ENCODE measurements at places on chromosomes 11 and 22.

- no peak for DNase-seq
These were observed 1.4 kb downstream of the PRR5 start for GRCh38 chr22:44703255-44703870.

DNA sequence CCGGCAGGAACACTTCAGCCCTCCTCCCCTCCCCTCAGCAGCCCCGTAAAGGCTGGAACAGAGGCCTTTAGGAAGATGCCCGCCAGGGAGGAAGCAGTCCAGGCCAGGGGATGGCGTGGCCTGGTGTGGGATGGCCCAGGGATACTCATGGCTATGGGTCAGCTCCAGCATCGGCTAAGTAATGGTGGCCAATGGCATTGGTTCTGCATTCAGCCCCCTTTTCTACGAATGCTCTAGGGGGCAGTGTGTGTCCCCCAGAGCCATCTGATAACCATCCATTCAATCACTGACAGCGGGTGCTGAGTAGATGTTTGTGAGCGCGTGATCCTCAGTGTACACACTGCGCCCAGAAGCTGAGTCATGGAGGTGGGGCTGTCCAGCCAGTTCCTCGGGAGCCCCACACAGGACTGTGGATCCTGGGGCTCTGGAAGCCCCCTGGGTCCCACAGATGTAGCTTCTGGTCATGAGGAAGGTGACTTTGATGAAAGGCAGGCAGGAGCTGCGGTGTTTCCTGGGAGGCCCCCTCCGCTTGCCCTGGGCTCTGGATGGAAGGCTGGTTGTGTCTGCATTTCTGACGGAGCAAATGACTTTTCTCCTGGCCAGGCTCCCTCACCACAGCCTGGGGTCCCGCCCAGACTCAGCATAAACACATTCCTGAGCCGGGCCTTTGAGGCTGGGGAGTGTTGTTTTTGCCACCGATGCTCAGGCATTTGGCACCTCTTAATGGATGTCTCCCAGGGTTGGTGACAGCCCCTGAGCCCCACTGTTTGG lies 46.5 kb downstream of the FBLN1 start:
- no peak for DNase-seq

DNA sequence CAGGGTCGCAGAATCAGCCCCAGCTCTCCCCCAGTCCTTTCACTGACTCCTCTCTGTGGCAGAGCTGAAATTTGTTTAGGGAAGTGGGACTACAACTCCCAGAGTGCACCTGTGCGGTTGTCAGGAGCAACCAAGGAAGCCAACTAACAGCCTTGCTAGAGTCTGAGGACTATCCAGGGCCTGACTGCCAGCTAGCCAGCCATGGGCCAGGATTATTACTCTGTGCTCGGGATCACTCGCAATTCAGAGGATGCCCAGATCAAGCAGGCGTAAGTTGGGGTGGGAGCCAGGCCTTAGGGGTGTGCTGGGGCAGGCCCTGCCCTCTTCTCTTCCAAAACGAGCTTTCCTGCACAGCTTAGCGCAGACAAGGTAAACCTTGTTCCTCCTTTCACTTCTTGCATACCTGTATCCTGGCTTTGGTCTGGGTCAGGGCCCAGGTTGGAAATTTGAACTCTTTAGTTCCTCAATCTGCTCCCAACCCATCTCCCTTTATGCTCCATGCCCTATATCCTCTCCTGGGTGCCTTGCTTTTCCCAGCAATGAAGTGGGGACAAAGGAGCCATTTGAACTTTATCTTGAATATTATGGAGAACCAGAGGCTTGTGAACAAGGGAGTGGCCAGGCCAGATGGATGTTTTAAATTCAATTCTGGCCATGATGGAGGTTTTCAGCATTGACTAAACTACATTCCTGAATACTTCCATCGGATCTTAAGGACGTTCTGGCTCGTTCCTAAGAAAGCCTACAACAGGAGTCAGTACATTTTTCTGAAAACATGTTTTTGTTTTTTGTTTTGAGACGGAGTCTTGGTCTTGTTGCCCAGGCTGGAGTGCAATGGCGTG lies at the start of gene DNAJB13:
TSS of gene DNAJB13 (plus strand) at position 158 of the 842 bp plus-strand sequence. CDS start at position 202, 44 bp downstream.
- no peak for DNase-seq

GRCh38 chr11:133173810-133174412 lies 358.4 kb downstream of the OPCML start:
- no peak for DNase-seq

DNA sequence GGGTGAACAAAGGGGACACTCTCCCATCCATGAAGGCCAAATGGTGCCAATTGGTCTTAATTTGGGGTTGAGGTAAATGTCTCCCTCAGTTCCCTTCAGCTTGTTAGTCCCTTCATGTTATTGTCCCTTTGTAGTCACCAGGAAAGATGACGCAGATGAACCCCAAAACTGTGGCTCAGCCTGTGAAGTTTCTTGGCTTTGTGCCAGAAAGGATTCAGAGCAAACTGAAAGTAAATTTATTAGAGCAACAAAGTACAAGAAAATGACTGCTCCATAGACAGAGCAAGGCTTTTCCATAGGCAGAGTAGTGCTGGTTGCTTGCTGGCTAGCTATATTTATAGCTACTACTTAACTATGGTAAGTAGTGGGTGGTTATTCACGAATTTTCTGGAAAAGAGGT lies 16.7 kb downstream of the OR4C3 start:
- DNase-seq, result no peak
